ENCODE measurements at places on chromosomes 2 and 18.

GRCh38 chr18:7535436-7536205 is 31.5 kb upstream of the PTPRM start:
- no peak for DNase-seq

GRCh38 chr2:12493031-12493513 is 223.7 kb upstream of the TRIB2 start:
- DNase-seq = no peak

GRCh38 chr2:183269956-183270355 is 145.7 kb downstream of the NUP35 start:
- DNase-seq = no peak

DNA sequence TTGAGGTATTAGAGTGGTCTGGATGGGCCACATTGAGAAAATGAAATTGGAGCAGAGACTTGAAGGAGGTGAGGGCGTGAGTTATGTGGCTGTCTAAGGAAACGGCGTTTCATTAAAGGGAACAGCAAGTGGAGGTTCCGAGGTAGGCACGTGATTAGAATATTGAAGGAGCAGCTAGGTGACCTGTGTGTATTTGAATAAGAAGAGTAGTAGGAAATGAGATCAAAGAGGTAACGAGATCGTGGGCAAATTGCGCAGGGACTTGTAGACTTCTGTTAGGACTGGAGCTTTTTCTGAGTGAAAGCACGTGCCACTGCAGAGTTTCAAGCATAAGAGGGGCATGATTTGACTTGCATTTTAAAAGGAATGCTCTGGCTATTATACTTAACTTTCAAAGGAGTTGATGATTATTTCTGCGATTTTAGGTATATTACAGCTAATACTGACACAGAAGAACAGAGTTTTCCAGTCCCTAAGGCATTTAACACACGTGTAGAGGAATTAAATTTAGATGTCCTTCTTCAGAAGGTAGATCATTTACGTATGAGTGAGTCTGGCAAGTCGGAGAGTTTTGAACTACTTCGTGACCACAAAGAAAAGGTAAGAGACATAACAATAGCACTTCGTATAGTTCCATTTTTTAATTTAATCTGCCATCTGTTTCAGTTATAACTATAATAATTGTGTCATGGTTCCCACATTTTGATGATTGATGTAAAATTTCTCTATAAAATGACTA is 48.7 kb downstream of the RMDN2 start:
- no peak for DNase-seq

DNA sequence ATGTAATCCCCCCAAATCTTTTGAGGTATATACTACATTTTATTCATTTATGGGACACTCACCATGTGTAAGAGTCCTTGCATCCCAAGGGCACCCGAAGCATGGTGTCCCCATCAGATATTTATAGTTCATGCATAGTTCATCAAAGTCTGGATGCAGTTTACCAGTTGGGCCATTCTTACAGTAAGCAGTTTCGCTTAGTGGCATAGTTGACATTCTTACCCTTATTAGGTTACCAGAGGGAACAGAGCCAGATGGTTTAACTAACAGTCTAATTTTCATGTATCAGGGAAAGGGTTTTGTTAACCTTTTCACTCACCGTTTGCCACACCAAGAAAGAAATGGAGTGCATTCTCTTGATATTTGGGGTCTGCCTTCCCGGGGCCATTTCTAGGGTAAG is 7.1 kb downstream of the ZNF407 start:
- DNase-seq = no peak

- no peak for DNase-seq
Measured at GRCh38 chr2:45653122-45653913, 1.8 kb downstream of the PRKCE start.

- no peak for DNase-seq
Measured at GRCh38 chr2:68465081-68465916, 1.8 kb downstream of the FBXO48 start.

DNA sequence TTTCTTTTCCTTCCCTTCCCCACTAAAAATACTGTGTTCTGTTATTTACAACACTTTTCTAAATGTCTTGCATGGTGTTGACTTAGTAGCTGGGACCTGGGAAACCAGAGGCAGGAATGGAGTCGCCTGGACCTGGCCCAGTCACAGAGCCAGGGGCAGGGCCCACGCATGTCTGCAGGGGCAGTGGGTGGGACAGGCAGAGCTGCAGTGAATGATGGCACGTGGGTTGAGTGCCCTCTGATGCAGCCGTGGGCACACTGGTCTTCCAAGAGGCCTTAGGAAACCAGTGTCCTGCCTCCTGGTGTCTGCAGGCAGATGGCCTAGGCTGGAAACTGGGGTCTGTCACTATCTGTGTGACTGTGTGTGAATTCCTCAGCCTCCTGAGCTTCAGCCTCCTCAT is 46.8 kb downstream of the ARHGEF4 start:
- DNase-seq = no peak

DNA sequence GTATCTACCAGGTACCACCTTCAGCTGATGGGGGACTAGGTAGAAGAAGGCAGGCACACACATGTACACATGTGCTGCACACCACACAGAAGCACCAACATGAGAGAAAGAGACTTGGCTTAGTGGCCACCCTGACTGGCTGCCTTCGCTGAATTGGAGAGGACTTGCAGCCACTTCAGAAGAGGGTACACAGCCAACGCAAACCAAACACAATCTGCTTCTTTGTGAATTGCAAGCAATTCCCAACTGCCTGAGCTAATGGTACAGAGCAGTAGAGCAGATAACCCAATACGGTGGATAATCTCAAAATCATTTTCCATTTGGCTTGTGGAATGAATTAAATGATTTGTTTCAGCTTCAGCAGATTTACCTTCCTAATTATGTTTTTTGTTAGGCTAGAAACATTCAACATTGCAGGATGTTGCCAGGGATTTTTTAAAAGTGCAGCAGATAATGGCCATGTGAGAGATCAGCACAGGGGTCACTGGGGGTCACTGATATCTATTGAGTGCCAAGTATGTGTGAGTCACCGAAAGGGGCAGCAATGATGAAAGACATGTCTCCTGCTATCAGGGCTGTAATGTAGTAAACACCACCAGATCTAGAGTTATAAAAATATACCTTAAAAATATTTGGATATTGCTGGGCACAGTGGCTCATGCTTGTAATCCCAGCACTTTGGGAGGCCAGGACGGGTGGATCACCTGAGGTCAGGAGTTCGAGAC is 652.6 kb downstream of the BCL11A start:
- DNase-seq = no peak

DNA sequence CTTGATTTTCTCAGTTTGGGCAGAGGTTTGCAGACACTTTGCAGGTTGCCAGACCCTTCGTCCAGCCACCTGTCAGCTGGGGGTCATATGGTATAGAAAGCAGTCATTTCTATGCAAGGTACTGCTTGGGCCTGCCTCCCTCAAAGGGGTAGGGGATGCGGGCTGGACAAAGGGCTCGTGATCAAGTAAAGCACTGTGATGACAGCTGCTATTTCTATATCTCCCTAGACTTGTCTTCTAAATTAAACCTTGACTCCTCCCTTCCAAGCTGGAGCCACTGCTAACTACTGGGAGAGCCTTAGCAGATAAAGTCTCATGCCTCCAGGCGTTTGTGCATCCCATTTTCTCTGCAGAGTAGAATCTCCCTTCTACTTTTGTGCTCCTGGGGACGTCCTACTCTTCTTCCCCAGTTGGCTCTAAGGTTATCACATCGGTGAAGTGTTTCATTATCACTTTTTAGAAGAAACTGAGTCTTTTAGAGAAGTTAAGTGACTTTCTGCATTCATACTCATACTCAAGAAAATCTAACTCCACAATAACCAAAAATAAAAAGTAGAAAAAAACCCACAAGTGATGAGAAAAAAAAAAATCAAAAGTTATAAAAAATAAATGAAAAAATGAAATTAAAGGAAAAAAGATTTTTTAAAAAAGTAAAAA is 710 bp upstream of the XRCC5 start:
- DNase-seq = no peak

GRCh38 chr2:174667250-174667860 is 69.8 kb upstream of the WIPF1 start:
- no peak for DNase-seq

DNA sequence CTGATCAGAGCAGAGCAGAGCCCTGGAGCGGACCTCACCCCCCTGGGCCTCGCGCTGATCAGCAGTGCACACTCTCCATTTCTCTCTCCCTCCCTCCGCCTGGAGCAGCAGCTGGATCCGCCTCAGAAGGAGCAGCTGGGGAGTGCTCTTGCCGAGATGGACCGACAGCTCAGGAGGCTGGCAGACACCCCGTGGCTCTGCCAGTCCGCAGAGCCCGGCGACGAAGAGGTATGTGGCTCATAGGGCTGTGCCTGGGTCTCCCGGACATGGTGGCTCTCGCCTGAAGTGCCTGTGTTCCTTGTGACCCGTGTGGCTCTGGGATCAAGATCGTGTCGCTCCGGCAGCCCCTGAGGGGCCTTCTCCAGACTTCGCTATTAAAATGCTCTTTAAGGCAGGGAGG is 102.5 kb downstream of the USP40 start:
- no peak for DNase-seq

DNA sequence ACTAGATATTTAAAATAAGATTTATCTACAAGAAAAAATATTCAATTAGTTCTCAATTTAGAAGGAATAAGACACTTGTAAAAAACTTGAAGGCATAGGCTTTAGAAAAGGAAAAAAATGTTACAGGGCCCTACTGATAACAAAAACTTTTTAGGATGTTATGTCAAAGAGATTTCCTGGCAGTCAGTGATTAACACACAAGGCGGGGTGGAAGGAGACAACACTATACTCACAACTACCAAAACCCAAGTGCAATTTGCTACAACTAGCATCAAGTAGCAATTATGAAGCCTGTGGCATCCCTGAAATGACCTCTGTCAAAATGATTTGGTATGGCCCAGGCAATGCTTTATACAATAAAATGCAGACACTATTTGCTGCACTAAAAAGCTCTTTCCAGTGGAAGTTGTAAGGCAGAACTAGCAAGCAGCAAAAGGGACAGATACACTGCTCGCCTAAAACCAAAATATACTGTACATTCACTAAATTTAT is 15.3 kb downstream of the STRN start:
- DNase-seq = no peak

DNA sequence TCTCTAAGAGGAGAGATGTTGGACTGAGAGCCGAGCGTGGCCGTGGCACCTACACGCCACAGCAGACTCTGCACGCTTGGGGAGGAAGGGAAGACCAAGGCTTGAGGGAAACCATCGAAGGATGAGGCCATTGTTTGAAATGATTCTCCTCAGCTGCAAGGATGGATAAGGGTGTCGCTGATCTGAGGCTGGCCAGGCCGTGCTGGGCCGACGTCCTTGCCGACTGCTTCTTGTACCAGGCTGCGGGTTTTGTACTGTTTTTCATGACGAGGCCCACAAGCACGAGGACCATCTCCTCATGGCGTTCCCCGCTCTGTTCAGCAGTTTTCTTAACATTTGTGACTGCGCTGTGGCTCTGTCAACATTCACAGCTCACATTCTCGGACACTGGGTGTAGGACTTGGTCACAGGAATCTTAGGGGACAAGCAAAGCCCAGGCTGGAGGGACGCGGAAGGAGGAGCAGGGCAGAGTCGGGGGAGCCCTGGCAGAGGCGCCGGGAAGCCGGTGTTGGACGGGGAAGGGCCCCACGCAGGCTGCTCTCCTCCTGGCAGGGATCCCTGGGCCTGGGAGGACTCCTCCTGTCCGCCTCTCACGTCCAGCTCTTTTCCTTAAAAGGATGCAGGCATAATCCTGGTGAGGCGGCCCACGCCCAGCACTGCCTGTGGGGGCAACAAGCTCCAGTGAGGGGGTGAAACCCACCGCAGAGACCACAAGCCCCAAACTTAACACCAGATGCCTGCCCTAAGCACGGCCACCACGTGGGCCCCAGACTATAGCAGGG is 259.0 kb upstream of the SALL3 start:
- no peak for DNase-seq

- no peak for DNase-seq
Measured at GRCh38 chr2:114762986-114763385, 320.5 kb downstream of the DPP10 start.

DNA sequence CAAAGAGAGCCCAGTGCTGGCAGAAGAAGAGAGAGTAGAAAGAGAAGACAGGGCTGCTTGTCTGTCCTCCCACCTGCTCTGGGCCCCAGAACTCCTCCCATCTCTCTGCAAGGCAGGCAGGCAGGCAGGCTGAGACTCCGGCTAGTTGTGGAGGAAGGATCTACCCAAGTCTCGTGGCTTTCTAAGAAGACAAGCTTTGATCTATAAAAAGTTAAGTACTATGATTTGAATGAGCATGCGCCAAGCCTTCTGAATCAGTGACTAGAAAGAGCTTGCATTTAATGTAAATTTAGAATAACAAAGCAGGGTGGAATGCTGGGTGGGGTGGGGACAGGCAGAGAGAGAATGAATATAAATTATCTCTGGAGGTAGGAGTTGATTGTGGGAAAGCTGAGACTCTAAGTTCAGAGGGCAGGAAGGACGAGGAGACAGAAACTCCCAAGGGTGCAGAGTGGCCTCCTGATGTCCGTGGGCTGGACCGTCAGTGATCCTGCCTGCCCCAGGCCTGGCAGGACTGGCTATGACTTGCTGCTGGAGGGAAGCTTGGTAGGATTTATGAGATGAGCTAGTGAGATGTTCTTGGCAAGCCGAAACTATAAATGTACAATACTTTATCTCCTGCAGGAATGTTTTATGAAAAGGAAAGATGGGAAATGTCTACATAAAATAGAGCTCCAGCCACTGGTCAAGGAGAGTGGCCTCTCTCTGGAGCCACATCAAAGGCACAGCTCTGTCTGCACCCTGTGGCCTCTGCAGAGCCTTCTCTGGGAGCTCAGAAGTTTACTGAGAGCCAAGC is 447.5 kb downstream of the TNS1 start:
- no peak for DNase-seq

- no peak for DNase-seq
Measured at GRCh38 chr18:79046522-79046921, 22.7 kb upstream of the ATP9B start.

GRCh38 chr2:240172071-240172895 is 31.8 kb upstream of the OTOS start:
- DNase-seq = no peak

DNA sequence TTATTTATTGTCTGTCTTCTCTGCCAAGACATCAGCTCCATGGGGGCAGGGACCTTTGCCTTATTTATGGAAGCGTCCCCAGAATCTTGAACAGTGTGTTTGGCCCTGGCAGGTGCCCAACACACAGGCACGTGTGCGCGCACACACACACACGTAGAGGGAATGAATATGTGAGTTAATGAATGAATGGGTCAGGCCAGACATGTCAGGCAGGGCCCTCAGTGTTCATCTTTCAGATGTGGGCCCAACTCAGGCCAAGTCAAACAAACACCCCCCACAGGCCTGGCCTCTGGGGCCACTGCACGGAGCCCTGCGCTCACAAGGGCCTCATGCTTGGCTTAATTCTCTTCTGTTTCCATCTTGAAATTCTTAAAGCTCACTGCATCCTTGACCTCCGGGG is 54.1 kb downstream of the DYSF start:
- no peak for DNase-seq

- DNase-seq = no peak
Measured at GRCh38 chr2:127389778-127390435, 2.1 kb upstream of the MAP3K2 start.

- DNase-seq = no peak
Measured at GRCh38 chr18:75384144-75384543, 43.4 kb downstream of the SMIM21 start.
